NCI-H510A (cell line): ENCODE measurements at places on chromosomes 6 and 20.

DNA sequence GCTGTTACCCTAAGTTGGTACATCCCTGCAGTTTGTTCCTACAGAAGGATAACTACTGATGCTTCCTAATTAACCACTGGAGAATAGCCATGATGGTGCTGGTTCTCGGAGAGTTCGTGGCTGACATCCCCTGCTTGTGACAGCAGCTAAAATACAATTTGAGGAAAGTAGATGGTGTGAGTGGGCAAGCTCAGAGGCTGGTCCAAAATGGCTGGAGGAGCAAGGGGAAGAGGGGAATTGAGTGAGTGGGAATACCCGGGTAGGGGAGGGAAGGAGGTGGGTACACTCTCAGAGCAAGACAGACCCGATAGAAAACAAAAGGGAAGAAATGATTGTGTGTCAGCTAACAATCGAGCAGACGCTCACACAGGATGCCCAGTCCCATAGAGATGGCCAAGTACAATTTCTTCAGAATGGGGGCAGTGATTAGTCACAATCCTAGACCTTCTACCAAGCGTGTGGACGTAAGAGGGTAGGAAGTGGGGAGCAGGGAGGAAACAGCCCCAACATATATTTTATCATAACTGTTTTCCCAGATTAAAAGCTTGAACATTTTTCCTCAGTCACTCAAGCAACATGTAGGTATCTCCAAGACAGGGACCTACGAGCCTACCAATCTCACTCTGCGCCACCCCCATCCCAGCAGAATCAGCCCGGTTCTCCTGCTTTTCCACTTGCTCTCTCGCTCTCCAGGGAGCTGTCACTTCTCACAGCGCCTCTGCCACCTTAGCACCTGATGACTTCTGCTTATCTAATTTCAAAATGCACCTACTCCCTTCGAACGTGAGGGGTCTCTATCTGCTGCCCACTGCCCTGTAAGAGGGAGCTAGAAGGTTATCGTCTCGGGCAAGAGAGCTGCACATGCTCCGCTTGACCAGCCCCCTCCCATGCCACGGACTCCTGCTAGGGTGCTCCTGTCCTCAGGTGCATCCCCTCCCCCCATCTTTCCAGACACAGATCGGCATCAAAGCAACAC, 26.2 kb downstream of the RIPOR2 start:
- DNase-seq: no peak

DNA sequence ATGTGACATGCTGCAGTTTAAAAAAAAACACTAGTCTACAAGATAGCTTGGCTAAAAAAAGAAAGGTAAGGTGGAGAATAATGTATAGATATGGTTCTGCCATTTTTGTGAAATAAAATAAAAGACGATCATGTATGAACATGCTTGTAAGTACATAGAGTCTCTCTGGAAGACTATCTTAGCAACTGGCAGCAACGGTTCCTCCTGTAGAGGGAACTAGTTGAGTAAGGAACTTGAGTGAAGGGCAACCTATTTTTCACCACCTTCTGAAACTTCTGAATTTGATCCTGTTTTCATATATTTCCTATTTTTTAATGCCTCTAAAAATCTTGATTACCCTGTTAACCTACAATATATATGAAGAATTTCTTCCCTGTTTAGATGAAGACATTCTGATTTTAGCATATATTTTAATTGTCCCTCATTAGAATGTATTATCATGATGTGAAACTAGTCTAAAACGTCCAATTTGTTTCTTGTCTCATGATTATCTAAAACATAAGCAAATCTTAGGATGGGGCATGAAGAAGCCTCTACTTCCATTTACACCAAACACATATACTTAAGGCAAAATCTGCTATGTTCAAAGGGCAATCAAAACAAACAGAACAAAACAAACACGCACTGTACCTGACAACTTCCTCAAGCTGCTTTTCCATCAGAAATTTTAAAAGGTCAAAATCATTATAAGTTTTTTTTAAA, 202.5 kb downstream of the ISM1 start:
- DNase-seq: no peak

- DNase-seq: no peak
These were observed 51.1 kb downstream of the FGD2 start for GRCh38 chr6:37056439-37057127.

GRCh38 chr6:19866985-19867627, 29.9 kb downstream of the ID4 start:
- no peak for DNase-seq

DNA sequence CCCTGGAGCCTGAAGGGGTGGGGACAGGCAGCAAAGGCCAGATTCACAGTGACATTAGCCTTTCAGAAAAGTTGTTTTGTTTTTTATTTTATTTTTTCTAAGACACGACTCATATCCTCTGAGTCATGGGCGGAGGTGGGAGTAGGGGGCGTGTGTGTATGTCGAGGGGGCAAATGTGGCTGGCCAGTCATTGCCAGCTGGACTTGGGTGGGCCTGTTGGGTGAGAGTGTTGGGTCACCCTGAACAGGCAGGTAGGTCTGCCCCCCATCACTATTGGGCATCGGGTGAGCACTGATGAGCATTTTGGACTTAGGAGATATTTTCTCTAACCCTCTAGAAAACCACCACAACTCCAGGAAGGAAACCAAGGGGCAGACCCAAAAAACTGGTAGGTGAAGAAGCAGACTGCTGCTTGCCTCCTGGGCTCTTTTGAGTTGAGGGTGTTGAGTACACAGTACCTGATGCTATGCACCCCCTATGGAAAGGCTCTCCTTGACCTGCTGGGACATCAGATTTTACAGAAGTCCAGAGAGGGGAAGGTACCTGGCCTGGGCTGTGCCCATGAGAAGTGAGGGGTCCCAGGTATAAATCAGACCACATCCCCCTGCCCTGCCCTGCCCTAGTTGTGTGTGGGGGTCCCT, 5.6 kb downstream of the SMIM29 start:
- DNase-seq: no peak

DNA sequence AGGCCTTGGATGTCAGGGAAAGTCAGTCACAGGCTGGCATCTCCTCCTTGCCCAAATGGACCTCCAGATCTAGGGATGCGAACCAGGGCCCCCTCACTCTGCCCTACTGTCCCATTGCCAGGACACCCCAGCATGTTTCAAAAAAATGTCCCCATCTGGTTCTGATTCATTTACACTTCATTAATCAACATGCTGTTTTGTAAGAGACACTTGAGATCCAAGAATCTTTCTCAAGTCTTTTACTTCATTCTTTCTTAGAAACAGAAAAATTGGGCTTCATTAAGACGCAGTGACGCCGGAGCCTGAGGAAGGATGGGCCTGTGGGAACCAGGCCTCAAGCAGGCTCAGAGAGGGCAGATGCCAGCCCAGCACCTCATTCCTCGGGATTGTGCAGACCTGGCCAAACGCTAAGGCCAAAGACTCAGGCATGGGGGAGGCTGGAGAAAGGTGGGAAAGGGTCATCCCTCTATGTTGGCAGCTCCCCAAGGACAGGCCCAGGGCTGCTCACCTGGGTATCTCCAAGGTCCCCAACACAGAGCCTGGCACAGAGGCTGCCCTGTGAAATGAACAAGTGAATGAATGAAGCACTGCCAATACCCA, 3.8 kb downstream of the RSPO4 start:
- no peak for DNase-seq

DNA sequence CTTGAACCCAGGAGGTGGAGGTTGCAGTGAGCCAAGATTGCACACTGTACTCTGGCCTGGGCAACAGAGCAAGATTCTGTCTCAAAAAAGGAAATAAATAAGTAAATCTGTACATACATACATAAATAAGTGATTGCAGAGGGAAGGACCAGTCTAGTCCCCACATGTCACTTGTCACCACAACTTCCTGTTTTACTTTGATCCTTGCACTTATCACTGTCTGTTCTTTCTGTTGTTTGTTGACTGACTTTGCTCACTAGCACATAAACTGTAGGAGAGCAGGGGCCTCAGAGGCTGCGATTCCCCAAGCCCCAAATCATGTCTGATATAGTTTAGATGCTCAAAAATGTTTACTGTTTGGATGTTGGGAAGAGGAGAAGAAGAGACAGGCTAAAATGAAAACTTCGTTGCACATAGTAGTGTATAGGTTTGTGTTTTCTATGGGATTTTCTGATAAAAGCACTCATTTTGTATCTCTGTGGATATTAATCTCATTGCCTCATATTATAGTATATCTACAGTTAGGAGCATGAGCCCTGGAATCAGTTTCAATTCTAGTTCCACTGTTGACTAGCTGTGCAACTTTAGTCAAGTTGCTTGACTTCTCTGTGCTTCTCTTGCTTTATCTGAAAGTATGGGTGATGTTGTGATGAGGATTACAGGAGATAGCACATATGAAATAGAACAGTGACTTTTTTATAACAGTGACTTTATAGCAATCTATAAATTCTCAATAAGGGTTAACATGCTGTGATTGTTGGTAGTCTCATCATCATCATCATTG, 165.0 kb downstream of the TBC1D7 start:
- DNase-seq: no peak

DNA sequence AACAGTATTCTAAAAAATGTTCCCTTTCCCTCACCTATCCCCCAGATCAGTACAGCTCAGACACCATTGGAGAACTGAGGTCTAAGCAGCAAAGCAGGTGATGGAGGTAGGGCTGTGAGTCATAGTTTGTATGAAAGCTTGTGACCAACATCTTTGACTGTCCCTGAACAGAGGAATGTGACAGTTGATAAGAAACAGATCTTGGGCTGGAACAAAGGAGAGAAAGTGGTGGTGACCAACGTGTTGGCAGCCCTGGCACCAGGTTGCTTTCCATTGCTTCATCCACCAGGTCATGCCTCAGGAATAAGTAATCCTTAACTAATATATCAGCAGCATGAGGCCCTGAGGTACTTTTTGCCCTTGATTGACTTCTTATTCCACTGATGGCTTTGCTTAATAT, 19.9 kb upstream of the CRIP3 start:
- DNase-seq: no peak

DNA sequence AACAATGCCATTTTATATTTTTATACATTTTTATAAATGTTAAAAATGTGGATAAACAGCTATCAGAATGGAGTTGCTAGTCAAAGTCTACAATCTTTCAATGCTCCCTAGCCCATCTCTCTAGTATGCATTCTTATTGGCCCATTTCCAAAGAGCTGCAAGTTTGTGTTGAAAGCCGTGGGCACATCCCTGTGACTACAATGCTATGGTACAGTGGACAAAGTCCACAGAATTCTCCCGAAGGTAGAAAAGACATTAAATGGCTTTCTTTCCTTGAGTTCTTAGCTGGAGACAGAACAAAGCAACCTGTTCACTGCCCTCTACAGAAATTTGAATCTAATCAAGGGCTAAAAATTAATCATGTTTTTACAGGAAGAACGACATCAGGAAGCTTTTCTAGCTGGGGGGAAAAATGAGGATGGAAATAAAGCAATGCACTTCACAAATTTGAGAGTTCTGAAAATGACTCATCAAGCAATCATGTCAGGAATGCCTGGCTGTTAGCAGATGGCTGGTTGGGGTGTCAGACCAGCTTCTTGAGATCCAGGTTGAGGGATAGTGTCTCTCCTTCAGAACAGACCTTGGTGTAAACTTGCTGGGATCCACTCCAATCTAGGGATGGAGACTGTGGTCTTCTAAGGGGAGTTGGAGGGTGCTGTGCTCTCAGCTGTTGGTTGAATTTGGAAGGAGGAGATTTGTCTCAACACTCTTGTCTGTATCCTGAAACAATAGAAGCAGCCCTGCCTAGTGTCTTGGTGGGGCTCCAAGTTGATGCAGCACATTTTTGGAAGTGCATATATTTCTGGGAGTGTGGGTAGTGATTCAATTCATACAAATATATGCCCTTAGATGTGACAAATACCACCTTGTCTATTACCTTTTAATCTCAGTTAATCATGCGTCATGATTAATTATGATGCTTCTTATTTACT, 143.4 kb upstream of the PHACTR1 start:
- no peak for DNase-seq

GRCh38 chr6:16690608-16691142, 70.6 kb downstream of the ATXN1 start:
- DNase-seq: no peak

DNA sequence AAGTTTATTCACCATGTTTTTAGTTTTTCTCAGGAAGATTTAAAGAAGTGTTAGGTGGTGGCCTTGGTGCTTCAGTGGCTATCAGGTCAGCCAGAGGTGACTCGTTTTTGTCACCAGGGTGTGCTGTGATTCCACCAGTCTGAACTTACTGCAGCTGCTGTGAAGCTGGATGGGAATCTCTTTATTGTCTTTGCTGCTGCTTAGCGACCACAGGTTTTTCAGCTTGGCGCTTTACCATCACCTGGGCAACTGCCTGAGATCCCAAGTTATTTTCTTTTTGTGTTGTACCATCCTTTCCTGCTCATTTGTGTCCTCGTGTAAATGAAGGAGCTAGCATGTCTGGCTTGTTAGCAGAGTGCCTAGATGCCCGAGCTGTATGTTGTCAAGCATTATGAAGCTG, 146.9 kb downstream of the MACROD2 start:
- DNase-seq: peak; percentile 60

- DNase-seq: no peak
These were observed 161.7 kb downstream of the ISM1 start for GRCh38 chr20:13382786-13383185.

DNA sequence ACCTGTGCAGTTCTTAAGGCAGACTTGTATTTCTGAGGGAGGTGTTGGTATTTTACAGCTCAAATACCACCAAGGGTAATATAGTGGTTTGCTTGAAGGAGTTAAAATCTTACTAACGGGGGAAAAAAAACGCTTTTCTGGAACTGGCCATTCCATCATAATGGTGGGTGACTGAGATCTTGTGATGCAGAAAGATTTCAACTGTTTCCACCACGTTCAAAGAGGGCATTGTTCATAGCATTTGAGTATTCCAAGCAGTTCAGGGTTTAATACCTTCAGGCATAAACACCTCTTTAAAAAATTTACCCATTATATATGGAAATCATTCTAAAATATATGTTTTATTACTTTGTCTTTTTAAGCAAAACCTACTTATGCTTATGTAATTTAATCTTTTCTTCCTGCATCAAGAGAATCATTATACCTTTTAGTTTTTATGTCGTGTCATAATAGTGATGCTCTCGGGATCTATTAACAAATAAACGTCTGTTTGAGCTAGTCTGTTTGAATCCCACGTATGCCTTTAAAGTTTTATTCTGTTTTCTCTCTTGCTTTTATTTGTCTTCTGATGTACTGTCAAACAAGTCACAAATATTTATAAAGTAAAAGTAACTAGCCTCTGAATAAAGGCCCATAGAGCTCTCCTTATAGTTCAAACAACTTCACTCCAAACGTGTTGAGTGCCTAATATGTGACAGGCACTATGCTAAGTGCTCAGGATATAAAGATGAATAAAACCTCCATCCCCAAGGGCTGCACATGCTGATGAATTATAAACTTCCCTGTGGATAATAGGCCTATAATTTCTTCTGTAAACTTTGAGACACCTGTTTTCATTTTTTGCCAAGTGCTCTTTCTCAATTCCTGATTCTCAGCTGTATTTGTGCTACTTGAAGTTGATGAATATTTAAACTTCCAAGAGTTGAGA, 298.8 kb upstream of the FERMT1 start:
- no peak for DNase-seq

DNA sequence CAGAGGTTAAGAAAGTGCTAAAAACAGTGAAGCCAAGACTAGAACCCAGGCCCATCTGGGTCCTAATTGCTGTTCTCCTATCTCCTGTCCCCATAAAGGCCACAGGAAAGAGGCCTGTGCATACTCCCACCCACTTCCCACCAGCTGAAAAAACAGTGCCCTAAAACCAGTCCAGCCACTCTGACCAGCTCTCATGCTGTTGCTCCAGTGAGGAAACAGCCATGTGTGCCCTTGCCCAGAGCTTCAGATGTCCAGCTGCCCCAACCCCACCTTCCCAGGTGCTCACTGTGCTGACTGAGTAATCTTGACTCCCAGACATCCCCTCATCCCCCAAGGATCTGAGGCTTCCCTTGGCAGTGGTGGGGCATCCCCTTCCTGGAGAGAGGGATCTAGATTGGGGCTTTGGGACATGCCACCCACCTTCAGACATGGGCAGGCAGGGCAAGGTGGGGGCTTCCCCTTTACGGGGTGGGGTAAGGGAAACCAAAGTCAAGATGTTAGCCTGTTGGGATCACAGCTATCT, 28.7 kb downstream of the KCNK5 start:
- peak; percentile 43 for DNase-seq
